ENCODE measurements at places on chromosomes 4 and X.

GRCh38 chr4:3310301-3311094 is 17.7 kb downstream of the RGS12 start:
- no peak for DNase-seq

DNA sequence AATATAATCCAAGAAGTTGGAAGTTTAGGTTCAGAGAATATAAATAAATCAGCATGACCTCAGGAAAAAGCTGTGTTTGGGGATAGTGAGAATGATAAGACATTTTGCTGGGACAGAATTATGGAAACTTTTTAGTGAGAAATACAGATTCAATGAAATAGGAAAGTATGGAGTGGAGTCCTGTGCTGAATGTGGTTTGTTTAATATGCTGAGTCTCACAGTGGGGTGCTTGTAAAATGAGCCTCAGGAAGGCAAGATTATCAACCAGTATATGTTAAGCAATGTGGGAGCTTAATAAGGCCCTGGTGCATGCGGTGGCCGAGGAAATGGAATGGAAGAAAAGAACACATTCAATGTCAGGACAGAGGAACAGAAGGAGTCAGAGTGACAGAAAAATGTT is 1554.7 kb upstream of the TENM3 start:
- no peak for DNase-seq

GRCh38 chr4:92447255-92447905 is 143.6 kb downstream of the GRID2 start:
- DNase-seq = no peak

DNA sequence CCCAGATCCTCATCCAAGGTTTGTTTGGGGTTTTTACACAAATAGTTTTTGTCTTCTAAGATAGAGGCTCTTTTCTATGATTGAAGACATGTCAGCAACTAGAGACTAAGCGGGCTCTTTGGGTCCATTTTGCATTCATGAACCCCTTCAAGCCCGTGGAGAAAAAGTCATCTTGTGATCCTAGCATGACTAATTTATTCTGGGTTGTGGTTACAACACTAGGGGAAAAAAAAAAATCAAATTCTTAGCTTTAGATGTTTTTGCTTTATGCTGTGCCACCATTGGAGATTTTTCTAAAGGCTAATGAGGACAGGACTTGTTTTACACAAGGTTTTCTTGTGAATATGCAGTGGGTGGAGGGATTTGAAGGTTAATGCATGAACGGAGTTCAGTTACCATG is 440.0 kb downstream of the PCDH7 start:
- DNase-seq = no peak

DNA sequence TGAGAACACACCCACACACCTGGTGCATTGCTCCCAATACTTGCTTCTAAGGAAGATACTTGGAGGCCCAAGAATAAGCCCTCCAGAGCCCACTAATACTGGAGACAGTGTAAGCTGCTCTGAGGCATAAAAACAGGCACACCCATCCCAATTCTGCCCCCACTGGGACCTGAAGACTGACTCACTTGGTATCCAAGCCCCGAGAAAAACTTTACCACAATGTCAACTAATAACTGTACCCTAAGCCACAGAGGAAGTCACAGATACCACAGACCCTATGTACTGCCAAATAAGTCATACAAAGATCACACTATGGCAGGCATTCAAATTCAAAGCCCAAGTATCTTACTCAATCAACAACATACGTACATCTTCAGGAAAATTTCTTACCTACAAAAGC is 398.2 kb upstream of the SPANXN1 start:
- DNase-seq = no peak

DNA sequence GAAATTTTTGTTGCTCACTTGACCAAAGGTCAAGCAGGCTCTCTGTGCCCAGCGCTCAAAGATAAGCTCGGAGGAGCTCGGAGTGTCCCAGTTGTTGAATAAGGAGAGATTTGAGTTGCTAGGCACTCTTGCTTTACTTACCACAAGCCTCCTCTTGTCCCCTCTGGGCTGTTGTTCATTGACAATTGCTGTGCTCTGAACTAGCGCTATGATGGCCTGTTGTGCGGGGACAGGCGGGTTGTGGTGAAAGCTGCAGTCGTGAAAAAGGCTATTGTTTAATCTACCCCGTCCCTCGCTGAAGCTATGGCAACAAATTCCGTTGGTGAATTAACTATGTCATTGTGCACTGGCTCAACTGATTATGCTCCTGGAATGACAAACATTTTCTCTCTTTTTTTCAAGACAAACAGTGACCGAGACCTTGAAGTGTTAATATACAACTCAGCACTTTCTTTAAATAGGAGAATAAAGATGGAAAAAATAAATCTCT is 21.0 kb upstream of the POLA1 start:
- DNase-seq = no peak

- no peak for DNase-seq
Measured at GRCh38 chrX:24782011-24782410, 88.3 kb downstream of the POLA1 start.

DNA sequence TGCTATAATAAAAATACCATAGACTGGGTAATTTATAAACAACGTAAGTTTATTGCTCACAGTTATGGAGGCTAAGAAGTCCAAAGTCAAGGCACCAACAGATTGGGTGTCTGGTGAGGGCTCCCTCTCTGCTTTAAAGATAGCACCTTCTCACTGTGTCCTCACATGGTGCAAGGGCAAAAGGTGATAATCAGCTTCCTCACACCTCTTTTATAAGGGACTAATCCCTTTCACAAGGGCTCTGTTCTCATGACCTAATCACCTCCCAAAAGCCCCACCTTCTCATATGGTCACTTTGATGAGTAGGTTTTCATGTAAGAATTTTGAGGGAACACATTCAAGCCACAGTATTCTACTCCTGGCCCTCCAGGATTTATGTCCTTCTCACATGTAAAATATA is 641.7 kb upstream of the ATOH1 start:
- no peak for DNase-seq

- no peak for DNase-seq
Measured at GRCh38 chr4:2822461-2823300, 21.0 kb upstream of the ADD1 start.

DNA sequence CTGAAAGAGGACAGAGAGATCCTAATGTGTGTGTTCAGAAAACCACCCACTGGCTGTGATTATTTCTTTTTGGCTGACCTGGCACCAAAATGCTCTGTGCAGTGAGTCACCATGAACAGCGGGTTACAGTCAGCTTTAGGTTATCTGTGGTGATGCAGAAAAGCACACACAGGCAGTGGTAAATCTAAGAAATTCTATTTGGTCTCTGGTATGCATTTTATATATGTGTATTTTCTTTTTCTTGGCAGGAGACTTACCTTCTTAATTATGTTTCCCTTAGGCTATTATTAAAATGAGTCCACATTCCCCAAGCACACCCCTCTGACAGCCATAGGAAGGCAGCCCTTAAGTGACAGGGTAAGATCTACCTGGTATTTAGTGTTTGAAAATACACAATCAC is 79.1 kb upstream of the TFDP3 start:
- DNase-seq = no peak

DNA sequence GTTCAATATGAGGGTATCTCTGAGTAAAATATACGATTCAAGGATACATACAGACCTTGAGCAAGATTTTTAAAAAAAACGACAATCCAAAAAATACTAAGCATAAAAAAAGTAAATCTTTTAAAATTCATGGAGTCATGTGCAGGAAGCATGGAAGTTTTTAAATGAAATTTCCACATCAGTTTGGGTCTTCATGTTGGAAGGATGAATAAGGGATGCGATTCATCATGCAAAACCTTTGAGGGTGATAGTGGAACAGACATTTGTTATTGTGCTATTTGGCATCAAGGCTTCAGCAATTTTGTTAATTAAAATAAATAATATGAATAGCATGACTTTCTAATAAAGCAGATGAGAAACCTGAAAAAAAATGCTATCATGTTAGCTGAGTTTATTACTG is 815.0 kb upstream of the PCDH10 start:
- no peak for DNase-seq

DNA sequence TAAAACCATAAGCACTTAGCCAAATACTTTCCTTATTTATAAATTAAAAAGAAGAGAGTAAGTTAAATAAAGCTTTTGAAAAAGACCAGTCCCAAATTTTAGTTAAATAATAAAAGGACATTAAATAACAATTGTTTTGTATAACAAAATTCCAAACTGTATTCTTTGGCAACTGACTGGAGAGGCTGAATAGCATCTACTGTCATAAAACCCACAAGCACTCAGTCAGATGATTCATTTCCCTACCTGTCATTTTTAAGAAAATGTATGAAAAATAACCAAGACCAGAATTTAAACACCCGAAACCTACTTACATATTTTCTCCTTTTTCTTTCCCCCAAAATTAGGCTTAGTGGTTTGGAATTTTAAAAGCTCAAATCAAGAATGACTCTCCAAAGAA is 32.5 kb upstream of the SMIM10L2A start:
- DNase-seq = peak; percentile 24

GRCh38 chr4:7788694-7789425 is 150.8 kb downstream of the AFAP1 start:
- no peak for DNase-seq

DNA sequence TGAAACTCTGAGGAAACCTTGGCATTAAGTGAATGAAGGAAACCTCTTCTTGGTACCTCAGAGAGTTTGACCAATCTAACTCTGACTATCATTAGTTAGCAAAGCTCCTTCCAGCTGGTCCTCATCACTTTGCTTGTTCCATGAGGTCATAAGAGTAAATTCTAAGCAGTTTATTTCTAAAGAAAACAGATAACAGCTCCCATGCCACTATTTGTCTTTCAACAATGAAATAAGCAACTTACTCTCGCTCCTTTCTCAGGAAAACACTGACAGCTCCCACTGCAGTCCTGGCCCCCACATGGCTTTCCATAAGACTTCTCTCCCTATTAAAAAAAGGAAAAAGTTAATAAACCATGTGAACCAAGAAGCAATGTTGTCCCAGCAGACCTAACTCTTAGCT is 127.7 kb downstream of the COL4A6 start:
- DNase-seq = no peak

DNA sequence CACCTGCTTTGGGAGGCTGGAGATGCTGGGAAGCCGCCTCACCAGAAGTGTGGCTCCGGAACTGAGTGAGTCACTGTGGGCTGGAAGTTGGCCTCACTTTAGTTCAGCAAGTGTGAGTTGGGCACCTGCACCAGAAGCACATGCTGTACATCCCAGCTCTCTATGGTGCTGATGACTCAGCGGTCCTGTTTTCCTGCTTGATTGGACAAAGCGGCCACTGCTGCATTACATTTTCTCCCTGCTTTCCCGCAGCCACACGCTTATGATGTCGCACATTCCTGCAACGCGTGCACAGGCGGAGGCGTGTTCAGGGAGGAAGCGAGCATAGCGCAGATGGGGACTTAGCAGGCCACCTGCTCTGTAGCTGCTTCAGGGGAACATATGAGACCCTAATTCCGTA is 26.7 kb upstream of the CLDN34 start:
- DNase-seq = peak; percentile 90

- DNase-seq = no peak
Measured at GRCh38 chr4:99447513-99447912, 12.4 kb upstream of the ADH7 start.

GRCh38 chr4:624705-625590 is at the start of gene PDE6B:
Gene PDE6B, plus strand, starts transcription at chr4:625573. Its CDS starts 54 bp downstream, at chr4:625627.
- DNase-seq = no peak

GRCh38 chr4:87078987-87079486 is 141.4 kb downstream of the KLHL8 start:
- peak; percentile 55 for DNase-seq

GRCh38 chr4:127071443-127071842 is 561.3 kb upstream of the INTU start:
- no peak for DNase-seq

- DNase-seq = no peak
Measured at GRCh38 chrX:106731590-106731989, 5.1 kb downstream of the RNF128 start.

GRCh38 chr4:168864821-168865541 is 145.1 kb downstream of the CBR4 start:
- no peak for DNase-seq

GRCh38 chr4:128551280-128551679 is 258.2 kb upstream of the JADE1 start:
- no peak for DNase-seq

DNA sequence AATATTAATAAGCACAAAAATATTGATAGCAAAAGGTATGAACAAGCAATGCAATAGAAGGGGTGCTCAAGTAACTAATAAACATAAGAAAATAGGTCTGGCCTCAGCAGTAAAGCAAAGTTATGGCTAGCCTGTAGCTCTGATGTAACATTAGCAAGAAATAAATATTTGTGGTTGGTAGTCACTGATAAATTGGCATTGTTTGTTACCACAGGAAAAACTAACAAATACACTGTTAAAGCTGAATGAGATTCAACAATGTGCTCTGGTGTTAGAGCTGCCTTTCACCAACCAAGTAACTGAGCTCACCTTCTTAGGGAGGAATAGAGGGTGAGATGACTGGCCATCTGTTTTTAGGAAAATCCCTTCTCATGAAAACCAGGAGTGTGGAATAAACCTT is 71.4 kb downstream of the AREG start:
- no peak for DNase-seq

- DNase-seq = no peak
Measured at GRCh38 chrX:24542756-24543155, 77.7 kb downstream of the PDK3 start.

DNA sequence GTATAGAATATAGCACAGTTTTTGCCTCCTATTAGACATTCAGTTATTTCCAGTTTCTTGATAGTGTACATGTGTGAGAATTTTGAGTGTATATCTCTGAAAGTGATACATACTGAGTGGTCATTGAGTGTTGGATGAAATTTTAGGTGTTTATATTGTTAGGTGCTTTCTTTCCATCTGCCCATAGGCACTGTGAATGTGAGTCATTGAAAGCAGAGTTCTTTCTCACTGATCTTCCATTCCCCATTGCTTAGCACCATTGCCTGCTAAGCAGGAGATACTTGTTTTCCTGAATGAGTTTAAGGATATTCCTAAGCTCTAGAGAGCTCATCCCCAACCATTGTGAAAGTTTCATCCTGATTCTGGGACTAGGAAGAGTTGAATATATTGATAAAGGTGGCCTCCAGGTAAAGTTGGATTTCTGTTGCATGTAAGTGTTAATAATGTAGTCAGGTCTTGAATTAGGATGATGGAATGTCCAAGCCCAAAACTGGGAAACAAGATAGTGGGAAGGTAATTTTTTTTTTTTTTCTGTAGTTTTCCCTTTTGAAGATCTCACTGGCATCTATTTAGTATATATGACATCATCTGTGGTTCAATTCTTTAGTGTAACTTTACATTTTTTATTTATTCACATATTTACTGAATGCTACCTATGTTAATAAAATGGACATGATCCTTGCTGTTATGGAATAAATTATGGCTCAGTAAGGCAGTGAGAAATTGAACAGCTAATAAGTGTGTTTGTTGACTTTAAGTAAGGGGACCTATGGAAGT is 22.1 kb downstream of the UBE2K start:
- no peak for DNase-seq

GRCh38 chr4:61277785-61278760 is 77.9 kb downstream of the ADGRL3 start:
- no peak for DNase-seq

GRCh38 chr4:89482251-89482650 is 174.7 kb upstream of the GPRIN3 start:
- peak; percentile 91 for DNase-seq
